ENCODE measurements at places on chromosomes 16 and 17.

GRCh38 chr16:66478733-66479511 is 51.8 kb downstream of the BEAN1 start:
- DNase-seq, result no peak

DNA sequence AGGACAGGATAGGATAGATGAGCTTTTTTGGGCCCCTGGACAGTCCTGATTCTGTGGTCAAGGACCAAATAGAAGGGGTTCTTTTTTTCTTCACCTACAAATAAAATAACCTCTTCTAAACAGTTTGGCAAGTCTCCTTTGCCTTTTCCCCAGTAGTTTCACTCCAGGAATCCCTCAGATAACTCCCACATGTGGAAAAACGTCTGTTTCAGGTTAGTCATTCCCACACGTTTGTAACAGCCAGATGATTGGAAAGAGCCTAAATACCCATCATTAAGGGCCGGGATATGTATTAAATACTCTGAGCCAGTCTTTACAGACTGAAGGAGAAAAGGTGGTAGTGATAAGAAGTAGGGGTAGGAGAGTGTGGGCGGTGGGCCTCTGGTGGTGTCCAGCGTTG is 58.3 kb downstream of the PLD6 start:
- DNase-seq, result no peak

DNA sequence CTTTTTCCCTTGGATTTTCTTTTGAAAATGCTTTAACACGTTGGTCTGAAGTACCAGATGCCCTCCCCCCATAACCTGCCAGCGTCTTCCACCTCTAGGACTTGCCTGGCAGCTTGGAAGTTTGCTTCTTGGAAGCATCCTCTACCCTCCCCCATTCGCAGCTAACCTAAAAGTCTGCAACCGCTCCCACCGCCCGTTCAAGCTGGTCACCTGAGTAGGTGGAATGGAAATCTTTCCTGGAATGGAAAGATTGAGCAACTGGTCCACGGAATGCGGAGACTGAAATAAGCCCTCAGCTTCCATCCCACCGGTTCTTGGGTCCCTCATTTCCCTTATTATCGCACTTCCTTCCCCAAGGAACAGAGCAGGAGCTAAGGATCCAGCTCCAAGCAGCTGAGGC is 31.4 kb downstream of the HS3ST3B1 start:
- DNase-seq, result no peak

DNA sequence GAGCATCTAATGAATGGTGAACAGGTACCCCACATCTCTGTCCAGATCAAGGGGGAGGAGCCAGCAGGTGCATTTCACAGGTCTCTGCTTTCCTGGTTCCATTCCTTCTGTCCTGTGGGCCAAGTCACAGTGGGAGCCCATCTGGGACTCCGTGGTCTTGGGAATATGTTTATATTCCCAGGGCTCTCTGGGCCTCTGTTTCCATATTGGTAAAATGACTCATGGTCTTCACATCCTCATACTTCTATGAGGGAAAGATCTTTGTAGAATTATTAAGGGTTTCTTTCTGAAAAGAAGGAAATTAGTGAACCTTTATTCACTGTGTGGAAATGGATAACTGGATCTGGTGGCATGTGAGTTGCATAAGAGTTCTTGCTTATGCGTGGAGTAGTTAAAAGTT is 6.2 kb downstream of the MYOCD start:
- no peak for DNase-seq

GRCh38 chr16:89953671-89954406 is 5.3 kb downstream of the DEF8 start:
- DNase-seq, result no peak

All from T1000 (cell line).